NCI-H526 (cell line): ENCODE measurements at places on chromosomes 4 and X.
A peak's percentile ranks its signal among the peaks of the same experiment; 100 is the strongest.

GRCh38 chr4:37892641-37893040 is 1.8 kb downstream of the TBC1D1 start:
- no peak for DNase-seq

- DNase-seq = no peak
Measured at GRCh38 chr4:158610790-158611189, 60.9 kb downstream of the C4orf46 start.

GRCh38 chrX:23901060-23901459 is 6.7 kb downstream of the APOO start:
- no peak for DNase-seq

GRCh38 chrX:120380699-120381098 is 18.8 kb downstream of the ATP1B4 start:
- no peak for DNase-seq

DNA sequence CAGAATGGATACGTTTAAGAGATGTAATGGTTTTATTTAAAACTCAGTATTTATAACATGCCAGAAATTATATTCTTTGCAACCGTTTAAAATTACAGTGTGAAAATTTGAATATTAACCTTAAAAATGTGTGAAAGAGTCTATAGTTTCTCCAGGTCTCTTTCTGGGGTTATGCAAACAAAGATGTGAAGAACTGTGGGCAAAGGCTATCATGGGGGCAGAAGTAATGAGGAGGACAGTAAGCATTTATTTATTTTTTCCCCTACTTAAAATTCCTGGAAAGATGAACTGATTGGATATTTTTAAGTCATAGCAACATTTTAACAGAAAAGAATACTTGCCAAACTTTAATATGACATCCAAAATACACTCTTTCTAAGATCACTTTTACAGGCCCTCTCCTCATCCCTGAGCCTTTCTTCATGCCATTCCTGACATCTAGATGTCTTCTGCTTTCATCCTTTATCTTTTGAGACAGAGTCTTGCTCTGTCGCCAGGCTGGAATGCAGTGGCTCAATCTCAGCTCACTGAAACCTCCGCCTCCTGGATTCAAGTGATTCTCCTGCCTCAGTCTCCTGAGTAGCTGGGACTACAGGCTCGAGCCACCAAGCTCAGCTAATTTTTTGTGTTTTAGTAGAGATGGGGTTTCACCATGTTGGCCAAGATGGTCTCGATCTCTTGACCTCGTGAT is 46.1 kb downstream of the TMEM131L start:
- no peak for DNase-seq

GRCh38 chr4:138298866-138299265 is 56.7 kb upstream of the SLC7A11 start:
- no peak for DNase-seq

DNA sequence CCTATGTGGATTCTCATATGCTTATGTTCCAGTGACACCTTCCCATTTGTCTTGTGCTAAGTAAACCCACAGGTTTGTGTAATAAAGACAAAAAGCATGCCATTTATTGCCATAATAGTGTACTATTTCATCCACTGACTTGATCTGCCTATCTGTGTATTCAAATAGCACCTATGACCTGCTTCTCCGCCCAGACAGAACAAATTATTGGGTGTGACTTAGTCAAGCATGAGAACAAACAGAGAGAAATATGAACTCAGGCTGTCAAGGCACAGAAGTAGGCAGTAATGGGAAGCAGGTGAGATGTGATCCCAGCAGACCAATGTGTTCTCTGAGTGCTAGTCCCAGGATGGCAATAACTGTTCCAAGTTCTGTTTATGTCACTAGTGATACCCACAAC is 25.4 kb downstream of the ELOVL6 start:
- peak; percentile 93 for DNase-seq

DNA sequence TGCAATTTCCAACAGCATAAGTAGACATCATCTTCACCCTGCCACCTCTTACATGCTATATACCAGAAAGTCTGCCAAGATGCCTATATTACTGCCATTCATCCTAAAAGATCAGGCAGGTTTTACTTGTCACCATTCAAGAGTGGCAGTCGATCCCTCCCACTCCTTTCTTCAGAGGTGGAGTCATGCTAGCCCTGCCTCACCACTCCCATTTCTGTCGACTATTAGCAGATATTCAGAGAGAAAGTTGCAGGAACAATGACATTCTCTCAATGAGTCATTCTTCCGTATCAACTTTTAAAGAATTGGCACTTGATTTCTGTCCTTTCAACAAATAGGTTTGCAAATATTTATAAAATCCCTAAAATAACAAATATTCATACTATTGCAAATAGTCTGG is 1060.1 kb downstream of the ADGRL3 start:
- DNase-seq = no peak
